ENCODE measurements at places on chromosomes 2 and 18.
A peak's percentile ranks its signal among the peaks of the same experiment; 100 is the strongest.

DNA sequence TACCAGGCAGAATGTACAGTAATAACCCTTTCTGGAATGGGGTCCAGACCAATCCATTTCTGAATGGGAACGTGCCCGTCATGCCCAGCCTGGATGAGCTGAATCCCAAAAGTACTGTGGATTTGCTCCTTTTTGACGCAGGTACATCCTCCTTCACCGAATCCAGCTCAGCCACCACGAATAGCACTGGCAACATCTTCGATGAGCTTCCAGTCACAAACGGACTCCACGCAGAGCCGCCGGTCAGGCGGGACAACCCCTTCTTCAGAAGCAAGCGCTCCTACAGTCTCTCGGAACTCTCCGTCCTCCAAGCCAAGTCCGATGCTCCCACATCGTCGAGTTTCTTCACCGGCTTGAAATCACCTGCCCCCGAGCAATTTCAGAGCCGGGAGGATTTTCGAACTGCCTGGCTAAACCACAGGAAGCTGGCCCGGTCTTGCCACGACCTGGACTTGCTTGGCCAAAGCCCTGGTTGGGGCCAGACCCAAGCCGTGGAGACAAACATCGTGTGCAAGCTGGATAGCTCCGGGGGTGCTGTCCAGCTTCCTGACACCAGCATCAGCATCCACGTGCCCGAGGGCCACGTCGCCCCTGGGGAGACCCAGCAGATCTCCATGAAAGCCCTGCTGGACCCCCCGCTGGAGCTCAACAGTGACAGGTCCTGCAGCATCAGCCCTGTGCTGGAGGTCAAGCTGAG is 89.6 kb downstream of the SH3BP4 start:
- no peak for DNase-seq

DNA sequence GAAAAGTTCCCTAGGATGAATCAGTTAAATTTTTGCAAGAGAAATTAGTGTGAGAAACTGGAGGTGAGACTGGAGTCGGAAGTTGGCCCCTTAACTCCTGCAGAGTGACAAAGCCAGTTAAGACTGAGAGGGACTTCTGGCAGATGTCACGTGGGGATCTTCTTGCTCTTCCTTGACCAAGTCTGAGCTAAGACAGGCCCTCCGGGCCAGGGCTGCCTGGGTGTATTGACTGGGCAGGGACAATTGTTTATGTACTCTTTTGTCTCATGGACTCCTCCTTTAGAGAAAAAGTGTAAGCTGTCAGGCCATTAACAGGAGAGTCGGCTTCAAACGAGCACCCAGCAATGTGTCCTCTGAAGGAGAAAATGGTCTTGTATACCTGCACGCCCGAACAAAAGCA is 48.6 kb upstream of the RALBP1 start:
- DNase-seq, result no peak

DNA sequence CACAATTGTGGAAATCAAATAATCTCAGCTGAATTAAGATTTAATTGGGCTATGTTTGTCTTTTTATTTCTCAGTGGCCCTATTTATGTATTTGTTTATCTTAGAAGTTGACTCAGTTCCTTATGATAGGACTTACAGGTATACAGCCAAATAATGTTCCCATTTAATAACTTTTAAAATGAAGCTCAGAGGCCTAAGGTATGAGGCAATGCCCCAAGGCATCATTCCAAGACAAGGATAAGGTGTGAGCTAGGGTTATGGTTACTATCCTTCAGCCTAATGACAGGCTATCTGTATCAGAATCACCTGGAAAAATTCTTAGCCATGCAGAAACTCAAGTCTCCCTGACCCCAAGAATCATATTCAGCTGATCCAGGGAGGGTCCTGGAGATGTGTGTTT is 7.4 kb upstream of the NRBP1 start:
- no peak for DNase-seq

DNA sequence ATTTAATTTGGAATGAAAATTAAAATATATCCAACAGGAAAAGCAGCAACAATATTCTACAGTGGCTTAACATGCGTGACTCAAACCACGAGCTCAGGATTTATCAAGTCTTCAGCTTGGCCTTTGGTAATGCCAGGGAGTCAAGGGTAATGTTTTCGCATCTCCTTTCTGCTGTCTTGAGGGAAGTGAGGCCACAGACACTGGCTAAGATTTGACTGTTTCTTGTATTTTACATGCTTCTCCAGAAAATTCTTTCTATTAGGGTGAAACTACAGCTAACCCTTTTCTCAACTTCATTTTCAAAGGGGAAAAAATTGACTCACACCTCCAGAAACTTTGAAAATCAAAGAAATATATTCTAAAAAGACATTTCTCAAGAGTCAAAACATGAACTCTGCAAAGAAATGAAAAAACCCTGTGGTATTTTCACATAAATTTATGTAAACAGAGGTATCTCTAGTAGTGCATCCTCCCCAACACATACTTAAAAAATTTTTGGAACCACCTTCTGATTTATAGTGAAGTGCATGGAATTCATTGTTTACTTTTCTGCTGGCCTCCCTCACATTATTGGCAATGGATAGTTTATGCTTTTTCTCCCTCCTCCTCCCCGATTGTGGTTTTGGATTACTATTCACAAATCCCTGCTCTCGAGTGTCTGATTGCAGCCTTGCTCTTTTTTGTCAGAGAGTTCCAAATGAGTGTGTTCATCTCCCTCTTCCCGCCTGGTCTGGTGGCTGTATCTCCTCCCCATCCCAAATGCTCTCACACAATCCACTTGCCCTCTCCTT is 48.7 kb downstream of the DPP4 start:
- peak; percentile 84 for DNase-seq

DNA sequence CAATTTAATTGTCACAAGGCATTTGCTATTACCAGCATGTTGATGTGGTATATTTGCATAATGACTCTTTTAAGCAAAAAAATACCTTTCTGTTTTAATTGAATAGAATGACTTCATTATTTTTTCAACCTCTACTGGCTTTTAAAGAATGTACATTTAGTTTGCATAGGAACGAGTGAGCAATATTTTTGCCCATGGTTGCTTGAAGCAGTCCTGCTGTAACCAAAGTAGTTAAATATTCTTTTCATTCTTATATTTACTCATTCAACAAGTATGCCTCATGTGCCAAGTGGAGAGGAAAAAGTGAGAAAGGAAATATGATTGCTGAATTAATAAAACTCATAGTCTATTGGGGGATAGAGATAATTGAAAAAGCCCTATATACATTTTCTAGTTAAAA is 184.7 kb downstream of the DSEL start:
- no peak for DNase-seq

GRCh38 chr2:148540022-148540421 is 104.5 kb upstream of the EPC2 start:
- DNase-seq, result no peak

DNA sequence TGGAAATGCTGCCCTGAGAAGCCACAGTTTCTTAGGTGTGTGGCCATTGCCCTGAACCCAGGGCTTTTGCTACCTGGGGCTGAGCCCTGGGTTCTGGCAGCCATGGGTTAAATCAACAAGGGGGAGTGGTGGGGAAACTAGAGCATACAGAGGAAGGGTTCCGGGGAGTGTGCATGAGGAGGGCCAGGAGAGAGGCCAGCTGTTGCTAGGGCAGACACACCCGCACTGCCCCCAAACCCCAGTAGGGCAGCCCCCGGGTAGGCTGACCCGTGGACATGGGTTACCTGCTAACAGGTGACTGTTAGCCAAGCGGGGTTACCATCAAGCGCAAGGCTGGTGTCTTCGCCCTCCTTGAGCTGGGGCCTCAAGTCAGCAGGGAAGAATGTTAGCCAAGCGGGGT is 14.8 kb upstream of the ARHGEF4 start:
- no peak for DNase-seq

DNA sequence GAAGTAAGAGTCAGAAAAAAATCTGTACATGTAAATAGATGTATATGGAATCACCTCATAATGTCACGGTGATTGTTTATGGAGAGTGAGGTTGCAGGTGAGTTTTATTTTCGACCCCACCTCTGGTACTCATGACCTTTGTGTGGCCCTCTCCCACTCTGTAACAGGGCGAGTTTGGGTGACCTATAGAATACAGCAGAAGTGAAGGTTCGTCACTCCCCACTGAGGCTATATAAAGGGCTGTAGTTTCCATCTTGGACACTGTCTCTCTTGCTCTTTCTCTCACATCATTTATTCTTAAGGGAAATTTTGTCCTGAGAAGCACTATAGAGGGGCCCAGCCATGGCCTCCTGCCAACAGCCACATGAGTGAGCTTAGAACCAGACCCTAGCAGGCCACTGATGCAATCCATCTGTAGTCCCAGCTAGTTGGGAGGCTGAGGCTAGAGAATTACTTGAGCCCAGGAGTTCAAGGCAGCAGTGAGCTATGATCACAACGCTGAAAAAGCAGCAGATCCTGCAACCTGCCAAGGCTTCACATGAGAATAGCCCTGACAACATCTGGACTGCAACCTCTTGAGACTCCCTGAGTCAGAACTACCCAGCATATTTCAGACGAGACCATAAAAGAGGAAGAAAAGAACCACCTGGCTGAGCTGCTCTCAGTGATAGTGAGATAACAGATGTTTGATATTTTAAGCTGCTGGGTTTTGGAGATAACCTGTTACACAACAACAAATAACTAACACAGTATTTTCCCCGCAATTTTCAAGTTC is 74.3 kb upstream of the SLC1A4 start:
- DNase-seq, result peak; percentile 34

GRCh38 chr18:36757991-36758390 is 70.8 kb downstream of the TPGS2 start:
- peak; percentile 49 for DNase-seq

DNA sequence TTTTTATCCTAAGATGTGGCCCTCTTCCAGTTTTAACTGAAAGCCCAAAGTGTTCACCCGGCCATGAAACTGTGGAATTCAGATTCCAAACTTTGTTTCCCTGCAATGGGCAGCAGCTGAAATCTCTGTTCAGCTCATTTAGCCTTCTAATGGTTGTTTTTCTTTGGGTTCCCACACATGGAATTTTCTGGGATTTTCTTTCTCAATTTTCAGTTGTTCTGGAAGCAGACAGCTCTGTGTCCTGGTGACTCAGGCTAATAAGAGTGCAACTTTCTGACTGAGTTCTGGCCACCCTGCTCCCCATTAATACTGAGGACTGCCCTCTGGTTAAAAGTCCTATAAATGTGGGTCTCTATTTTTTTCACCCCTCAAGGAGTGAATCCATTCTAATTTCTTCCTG is 78.5 kb downstream of the PMS1 start:
- DNase-seq, result no peak

DNA sequence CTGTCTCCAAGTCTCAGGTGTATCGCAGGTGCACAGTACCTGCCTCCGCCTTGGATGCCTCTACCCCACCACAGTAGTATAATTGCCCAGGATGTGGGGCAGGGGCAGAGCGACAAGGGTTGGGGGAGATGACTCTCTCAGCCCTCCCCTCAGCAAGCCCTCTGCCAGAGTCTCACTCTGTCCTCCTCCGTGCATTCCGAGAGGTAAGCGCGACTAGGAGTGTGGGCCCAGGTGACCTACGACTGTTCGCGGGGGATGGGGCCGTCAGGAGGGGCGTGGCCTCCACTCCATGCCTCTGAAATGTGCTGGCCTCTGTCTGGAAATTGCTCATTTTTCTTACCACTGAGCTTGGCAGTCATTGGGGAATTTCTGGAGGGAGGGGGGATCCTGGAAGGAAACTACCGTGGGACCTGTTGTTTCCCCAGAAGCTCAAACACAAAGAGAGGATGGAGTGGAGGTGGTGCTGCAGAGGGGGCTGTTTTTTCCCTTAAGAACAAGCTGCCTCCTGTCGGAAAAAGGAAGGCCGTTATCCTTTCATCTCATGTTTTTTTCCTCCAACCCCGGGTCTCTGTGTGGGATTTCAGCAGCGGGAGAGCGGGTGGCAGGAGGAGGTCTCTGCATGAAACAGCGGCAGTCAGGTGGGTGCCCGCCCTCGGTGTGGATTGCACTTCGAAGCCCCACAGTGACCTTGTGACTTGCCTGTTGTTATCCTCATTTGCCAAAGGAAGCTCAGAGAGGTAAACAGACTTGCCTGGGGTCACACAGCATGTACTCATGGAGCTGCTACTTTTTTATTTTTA is 13.0 kb upstream of the RALB start:
- DNase-seq, result peak; percentile 84

DNA sequence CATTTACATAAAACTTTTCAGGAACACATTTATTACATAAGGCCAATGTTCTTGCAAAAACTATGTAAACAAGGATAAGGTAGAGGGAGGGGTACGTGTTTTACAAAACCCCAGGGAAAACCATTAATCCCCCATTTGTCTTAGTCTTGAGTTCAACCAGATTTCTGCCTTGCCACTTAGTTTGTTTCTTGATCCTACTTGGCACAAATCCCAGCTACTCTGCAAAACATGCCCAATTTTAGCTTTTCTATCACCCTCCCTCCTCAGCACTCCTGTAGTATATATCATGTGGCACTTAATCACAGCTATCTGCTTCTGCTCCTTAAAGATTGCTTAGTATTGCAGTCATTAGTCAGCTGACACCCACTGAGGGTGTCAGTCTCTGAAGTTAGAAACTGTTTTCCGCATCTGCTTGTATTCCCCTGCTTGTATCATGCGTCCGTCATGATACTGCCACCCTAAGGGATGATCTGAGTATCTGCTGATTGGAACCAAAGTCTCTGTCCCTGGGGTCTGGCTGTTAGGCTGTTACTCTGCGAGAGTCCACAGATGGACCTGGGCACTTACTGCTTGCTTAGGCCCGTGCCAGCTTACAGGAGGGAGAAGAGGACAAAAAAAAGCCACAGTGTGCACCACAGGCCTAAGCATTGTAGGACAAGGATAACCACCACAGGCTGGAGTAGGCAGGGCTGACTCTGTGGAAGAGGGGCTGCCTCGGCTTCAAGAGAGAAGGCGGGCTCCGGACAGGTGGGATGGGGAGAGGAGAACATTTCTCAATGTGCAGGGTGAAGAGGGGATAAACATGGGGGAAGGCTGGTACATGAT is 82.2 kb downstream of the EPAS1 start:
- peak; percentile 47 for DNase-seq

- no peak for DNase-seq
These were observed 141.5 kb downstream of the FBXO15 start for GRCh38 chr18:74006143-74006542.

DNA sequence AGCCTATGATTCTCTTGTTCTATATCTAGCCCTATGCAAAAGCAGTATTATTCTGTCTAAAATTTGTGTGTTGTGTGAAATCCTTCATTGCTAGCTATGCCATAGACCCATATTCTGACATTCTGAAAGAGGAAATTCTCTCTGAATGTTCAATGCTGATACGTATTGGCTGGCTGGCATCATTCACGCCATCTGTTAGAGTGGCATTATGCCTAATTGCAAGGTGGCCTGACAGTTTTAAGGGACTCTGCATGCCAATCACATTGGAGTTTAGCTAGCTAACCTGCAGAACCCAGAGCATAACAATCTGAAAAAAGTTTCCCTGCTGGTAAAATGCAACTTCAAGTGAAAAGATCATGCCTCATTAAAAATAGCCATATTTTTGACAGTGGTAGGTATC is 316.0 kb downstream of the SOX11 start:
- DNase-seq, result no peak

- peak; percentile 86 for DNase-seq
These were observed 84.0 kb upstream of the DSEL start for GRCh38 chr18:67600181-67601180.

Data from fibroblast of skin of abdomen (primary cell).